Activated naive CD4-positive, alpha-beta T cell treated with anti-CD3 and anti-CD28 coated beads, Interleukin-2, amount 50 U/mL, for 16 hours (primary cell): ENCODE measurements at places on chromosomes 12 and 14.

- no peak for DNase-seq
These were observed 179.7 kb downstream of the SSPN start for GRCh38 chr12:26374934-26375680.

DNA sequence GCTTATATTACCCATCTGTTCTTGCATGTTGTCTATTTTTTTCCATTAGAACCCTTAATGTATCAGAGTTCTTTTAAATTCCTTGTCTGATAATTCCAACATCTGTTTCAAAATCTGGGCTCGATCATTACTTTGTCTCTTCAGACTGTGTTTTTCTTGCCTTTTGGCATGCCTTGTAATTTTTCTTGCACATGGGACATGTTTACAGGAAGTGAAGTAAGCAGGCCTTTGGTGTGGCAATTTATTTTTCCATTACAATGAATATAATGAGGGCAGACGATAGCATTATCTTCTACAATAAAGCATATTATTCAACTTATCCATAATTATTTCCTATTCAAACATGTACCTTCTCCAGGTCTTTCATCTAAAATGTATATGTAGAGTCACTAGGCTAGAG, 48.3 kb downstream of the STXBP6 start:
- no peak for DNase-seq

DNA sequence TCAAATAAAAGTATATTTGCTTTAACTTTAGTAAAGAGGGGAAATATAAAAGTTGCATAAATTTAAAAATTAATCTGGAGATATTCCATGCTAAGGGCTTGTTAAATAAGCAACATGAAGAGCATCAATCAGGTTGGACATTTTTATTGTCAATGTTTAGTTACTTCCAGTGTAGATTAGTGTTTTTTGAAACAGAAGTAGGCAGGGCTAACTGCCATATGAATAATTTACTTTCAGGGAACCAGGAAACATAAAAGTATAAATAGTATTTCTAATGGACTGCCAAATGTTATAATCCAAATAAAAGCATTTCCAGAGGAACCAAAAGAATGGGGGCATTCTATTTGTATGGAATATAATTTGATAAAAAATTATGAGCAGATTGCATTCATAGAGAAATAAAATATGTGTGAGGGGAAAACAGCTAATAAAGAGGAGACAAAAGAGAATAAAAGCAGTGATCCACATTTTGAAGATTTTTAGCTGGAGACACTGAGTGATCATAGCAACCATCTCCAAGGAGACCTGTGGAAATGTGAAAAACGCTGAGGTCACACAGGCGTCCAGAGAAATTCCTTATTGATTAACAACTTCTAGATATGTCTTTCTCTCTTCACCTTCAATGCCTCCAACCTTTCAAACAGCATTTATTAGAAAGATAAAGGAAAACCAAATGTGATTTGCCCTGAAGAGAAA, 70.8 kb downstream of the SRGAP1 start:
- no peak for DNase-seq

GRCh38 chr12:93626160-93626559, 51.0 kb upstream of the CRADD start:
- no peak for DNase-seq

- no peak for DNase-seq
These were observed 88.5 kb downstream of the GCH1 start for GRCh38 chr14:54814076-54814475.

GRCh38 chr12:14260011-14260993, 105.2 kb upstream of the ATF7IP start:
- no peak for DNase-seq
